ENCODE measurements at places on chromosomes 7 and 10.
A peak's percentile ranks its signal among the peaks of the same experiment; 100 is the strongest.

DNA sequence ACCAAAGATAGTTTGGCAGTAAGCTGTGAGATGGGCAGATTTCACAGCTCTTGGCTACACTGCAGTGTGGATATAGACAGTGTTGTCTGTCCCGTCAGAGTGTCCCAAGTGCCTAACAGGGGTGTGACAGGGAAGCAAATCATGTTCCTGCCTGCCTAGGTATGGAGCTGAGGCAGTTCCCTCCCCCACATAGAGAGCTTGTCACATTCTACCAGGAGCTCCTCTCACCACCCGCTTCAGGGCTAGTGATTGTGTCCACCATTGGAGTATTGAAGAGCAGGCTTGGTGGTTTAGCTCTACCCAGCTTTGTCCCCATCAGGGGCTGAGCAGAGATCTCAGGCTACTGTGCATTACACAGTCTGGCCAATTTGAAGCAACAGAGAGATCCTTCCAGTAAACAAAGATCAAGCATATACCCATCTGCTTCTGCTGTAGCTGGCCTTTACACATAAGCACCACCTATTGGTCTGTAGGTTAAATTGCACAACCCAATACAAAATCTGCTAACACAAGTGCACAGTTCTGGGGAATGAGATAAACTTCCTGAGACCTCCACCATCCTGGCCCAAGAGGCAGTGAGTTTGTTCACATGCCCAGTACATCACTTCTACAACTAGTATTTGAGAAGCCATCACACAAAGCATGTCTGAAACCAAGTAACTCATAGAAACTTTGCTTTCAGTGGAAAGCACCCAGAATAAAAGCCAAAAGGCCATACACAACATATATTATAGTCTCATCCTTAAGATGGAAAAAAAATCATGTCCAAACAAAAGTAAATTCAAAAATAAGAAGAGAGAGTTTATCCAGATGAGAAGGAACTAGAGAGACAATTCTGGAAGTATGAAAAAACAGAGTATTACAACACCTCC, 67.3 kb downstream of the GLCCI1 start:
- DNase-seq: no peak

DNA sequence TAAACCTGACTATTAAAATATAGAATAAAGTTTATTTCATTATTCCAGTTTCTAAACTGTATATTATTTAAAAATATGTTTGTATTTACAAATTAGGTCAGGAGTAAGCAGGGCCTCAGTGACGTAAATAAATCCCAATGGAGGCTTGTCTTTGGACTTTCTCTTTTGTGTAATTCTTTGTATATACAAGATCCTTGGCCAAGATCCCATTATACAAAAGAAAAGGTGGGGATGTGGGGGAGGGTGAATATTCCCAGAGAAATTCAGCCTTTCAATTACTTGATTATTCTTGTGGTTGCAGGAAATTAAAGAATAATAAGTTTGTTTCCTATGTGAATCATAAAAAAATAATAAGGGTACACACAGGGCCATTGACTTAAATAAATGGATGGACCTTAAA, 178.7 kb upstream of the PRPS1L1 start:
- no peak for DNase-seq

- DNase-seq: no peak
Measured at GRCh38 chr10:79142064-79142491, 73.3 kb downstream of the ZMIZ1 start.

DNA sequence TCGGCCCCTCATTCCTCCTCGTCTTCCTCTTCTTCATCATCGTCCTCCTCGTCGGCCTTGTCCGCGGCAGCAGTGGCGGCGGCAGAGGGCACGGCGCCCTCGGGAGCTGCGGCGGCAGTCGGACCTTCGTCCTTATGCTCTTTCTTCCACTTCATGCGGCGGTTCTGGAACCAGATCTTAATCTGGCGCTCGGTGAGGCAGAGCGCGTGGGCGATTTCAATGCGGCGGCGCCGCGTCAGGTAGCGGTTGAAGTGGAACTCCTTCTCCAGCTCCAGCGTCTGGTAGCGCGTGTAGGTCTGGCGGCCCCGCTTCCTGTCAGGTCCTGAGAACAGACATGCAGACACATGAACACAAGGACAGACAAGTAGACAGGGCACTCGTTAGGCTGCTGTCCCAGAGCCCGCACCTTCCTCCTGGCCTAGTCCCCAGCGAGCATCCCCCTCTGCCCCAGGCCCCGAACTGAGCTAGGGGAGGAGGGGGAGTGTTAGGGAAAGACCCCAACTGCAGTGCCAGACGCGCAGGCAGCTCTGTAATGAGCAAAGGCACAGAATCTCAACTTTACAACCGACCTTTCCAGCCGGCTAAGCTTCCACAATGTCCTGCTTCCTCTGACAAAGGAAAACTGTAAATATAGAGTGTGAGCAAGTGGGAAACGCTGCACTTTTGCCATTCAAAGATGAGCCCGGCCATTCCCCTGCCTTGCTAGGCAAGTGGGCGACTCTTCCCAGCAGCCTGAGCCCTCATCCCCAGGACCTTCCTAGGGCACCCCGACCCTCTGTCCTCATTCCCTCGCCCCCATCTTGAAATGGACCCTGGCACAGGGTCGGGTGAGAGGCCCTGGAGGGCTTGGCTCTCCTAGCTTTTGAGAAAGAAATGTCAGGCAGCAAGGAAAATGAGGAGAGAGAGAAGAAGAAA, 1.3 kb downstream of the HOXA7 start:
- DNase-seq: peak; percentile 71

DNA sequence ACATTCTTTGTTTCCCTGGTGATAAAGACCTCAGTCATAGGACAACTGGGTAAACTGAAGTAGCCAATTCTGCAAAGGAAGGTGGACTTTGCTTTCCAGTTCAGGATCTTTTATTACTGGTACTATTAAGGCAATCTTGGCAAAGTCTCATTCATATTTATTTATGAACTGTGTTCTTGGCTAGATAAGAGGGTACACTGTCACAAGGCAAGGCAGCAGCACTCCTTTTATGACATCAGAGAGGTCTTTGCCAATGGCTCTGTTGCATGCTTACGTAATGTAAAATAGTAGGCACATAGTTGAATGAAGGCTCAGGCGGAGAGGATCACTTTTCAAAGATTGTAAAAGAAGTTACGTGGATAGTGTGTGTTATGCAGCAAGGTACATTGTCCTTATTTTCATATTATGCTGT, 63.7 kb upstream of the PDK4 start:
- DNase-seq: no peak

GRCh38 chr10:117476716-117477115, 65.8 kb upstream of the EMX2 start:
- DNase-seq: peak; percentile 33

DNA sequence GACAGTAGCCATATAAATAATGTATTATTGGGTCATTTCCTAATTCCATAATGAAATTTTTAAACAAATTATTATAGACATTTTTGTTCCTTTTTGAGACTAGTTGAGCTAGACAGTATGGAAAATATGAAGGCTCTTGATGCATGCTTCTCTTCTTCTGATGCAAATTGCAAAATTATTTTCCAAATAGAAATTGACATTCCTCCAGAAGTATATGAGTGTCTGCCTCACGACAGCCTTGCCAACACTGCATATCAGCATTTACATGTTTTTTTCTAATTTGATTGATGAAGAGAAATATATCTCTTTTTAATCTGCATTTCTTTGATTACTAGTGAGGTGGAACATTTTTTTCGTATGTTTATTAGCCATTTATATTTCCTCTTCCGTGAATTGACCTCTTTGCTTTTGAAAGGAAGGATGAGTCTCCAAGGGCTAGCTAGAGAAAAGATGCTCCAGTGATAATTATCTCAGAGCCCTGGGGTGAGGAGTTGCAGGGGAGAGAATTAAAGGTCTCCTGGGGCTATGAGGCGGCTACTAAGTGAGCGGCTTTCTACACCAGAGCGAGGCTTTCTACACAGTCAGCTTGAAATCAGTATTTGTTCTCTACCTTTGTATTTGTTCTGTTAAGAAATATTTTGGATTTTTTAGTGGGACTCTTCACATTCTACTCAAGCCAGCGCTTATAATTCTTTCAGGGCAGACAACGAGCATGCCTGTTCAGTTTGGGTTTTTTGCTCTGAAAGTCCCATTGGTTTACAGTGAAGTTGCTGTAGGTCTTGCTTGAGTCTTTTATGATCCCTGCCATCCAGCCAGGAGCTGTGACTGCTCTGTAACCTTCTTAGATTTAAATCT, 712.2 kb upstream of the GALNT17 start:
- DNase-seq: no peak

GRCh38 chr7:158458096-158458495, 129.5 kb downstream of the PTPRN2 start:
- peak; percentile 72 for DNase-seq

DNA sequence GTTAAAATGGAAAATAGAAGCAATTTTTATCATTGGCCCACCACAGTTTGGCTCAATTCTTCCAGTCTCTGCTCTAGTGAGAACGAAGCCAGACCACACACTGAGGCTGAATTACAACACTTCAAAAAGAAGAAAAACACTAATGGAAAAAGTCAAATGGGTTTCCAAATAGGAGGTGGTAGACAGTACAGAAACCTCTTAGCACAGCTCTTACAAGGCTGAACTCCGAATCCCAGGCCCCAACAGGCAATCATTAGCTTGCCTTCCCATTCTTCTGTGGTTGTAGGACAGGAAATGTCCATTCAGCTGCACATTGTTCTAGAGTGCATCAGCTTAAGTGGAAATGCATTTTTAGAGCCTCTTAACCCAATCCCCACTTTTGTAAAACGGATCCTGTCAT, 115.1 kb upstream of the MEOX2 start:
- no peak for DNase-seq

GRCh38 chr10:97109547-97109946, 76.2 kb downstream of the SLIT1 start:
- no peak for DNase-seq

DNA sequence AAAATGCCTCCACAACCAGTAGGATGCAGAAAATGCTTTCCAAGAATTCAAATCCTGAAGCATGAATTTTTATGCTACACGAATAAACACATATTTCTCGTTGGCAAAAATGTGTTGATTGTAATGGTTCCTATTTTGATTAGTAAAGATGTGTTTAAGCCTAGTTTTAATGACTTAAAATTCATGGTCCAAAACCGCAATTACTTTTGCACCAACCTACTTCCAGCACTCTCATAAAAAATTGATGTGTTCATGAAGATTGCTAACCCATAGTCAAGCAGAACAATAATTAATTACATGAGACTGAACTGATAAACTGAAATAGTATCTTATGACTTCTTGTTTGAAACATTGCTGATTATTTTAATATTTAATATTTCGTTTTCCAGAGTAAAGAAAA, 828.8 kb downstream of the CCSER2 start:
- no peak for DNase-seq

GRCh38 chr10:6342096-6342685, 139.5 kb downstream of the PFKFB3 start:
- no peak for DNase-seq

- peak; percentile 73 for DNase-seq
Measured at GRCh38 chr7:644381-645305, 81.9 kb upstream of the DNAAF5 start.

DNA sequence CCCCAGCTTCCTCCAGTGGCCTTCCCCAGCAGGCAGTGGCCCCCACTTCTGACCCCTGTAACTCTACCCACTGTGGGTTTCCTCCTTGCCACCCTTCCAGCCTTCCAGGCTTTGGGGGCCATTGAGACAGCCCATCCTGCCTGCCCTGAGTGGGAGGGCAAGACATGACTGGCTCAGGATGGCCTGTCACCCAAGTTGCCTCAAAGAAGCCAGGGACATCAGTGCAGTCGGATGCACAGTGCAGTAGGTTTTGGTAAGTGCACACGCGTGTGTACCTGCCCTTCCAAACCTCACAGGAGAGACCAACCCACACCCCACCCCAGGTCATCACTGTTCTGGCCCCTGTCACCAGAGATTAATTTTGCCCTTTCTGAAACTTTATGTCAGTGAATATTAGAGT, 22.7 kb downstream of the ZMIZ2 start:
- no peak for DNase-seq

GRCh38 chr7:95867309-95867708, 95.0 kb downstream of the DYNC1I1 start:
- no peak for DNase-seq

DNA sequence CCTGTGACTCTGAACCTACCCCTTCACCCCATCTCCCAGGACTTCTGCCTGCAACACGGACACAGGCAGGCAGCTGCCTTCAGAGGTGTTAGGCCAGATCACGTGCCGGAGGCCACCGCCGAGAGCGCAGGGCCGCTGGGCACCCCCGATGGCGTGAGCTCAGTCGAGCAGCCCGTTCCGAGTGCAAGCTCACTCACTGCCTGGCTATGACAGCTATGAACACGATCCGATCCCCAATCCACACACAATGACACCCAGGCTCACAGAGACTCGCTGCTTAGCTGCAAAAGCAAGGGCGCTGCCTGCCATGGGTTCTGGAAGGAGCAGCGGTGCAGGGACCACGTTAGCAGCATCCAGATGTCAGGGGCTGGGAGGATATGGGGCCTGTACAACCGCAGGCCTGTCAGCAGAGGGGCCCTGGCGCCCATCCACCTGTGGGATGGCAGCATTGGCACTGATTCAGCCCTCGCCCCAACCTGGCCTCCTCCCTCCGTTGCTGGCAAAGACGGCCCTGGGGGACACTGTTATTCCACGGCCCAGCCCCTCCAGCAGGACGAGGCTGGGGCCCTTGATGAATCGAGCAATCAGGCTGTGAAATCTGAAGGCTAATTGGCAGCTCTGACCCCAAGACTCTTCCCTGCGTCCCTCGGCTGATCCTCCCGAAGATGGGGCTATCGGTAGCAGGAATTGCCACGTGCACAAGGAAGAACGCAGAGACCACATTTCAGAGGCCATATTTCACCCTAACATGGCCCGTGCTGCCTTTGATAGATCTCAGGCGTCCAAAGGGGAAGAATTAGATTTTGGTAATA, 230.1 kb downstream of the ELFN1 start:
- DNase-seq: no peak

GRCh38 chr10:78202386-78202785, 168.7 kb downstream of the RPS24 start:
- DNase-seq: no peak

DNA sequence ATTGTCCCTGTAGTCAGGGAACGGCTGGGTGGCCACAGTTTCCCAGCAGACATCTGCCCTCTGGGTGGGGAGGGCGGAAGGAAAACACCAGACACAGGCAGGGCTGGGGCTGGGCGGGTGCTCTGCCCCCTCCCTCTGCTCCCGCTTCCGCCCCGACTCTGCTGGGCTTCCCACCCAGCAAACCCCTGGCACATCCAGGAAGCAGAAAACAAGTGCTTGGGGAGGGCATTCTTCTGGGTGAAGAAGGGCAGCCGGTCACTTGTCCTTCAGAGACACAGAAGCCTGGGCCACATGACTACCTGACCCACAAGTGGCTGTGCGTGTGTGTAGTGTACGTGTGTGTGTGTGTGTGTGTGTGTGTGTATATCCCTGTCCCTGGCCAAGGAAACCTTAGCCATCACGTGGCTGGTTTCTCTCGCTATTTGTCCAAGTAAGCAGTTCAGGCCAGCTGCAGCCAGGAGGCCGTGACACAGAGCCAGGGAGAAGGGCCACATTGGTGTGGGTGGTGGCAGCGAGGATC, 77.9 kb downstream of the ZMIZ1 start:
- no peak for DNase-seq

Measured in cardiac septum (tissue), 1 donor.